Upper lobe of left lung (tissue), 6 donors: ENCODE measurements at places on chromosomes 2 and 18. TPM values are rescaled to one million over a fixed set of nuclear protein-coding genes. Genes with fewer than 3 reads are reported as not detected.
A peak's percentile ranks its signal among the peaks of the same experiment; 100 is the strongest.

DNA sequence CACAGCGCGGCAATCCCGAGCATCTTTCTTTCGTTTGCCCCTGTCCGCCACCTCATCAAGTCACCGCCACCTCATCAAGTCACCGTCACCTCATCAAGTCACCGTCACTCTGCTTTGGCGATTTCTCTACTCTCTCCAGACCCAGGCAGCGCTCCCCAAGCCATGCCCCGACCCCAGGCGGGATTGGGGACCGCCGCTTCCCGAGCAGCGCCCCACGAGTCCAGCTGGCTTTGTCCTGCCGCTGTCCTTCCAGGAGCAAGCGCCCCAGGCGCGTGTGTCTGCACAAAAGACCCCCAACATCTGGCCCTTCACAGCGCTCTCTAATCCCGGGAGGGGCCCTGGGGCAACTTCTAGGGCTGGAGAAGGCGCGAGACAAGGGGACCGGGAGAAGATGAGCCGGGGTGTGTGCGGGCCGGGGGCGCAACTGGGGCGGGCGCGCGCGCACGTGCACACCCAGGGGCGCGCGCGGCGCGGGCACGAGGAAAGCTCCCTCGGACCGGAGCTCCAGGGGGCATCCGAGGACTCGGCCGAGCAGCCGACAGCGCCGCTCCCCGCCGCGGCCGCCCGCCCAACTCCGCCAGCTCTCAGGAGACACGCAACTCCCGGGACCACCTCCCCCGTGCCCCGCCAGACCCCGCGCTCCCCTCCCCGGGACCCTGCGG is 633 bp upstream of the RNF152 start:
- DNase-seq, result peak; percentile 25
- no peaks in the 10 kb centered on the region for H3K36me3 ChIP-seq
- peak overlapping the region; percentile 97 for H3K4me3 ChIP-seq
- peak overlapping the region; percentile 77 for H3K27ac ChIP-seq
- peaks cover 15% of the 10 kb centered on the region for H3K27me3 ChIP-seq

DNA sequence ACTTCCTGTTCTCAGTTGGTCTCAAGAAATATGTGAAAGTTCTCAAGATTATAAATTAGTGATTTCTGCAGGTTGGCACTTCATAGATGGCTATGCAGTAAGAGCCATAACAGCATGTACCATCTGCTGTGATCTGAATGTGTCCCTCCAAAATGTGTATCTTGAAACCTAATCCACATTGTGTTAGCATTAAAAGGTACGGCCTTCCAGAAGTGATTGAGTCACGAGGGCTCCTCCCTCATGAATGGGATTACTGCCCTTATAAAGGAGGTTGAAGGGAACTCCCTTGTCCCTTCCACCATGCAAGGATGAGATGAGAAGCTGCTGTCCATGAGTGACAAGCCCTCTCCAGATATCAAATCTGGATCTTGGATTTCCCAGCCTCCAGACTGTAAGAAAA is 45.0 kb downstream of the METTL4 start:
- no peaks in the 10 kb centered on the region for H3K4me1 ChIP-seq
- H3K36me3 ChIP-seq, result no peaks in the 10 kb centered on the region
- no peak overlapping the region for H3K4me3 ChIP-seq
- H3K27ac ChIP-seq, result no peak overlapping the region
- no peak for DNase-seq

- no peaks in the 10 kb centered on the region for H3K36me3 ChIP-seq
- H3K27ac ChIP-seq, result no peak overlapping the region
- no peaks in the 10 kb centered on the region for H3K27me3 ChIP-seq
- no peak for DNase-seq
- no peak overlapping the region for H3K4me3 ChIP-seq
Observed at GRCh38 chr18:79595876-79596374, 83.7 kb upstream of the CTDP1 start.

DNA sequence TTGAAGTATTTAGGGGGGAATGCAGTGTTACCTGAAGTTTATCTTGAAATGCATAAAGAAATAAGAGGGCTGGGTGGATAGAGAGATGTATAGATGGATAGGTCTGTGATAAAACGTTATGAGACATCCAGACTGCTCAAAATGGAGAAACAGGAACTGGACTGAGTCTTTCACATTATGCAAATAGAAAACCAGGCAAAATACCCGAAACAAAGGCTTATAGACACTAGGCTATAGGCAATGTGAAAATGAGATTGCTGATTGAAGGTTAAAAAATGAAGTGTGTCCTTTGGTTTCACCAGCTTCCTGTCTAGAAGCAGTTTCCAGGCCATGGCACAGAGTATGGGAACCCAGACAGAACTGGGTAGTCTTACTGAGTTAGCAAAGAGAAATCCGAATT is 24.9 kb upstream of the SLC3A1 start:
- H3K27me3 ChIP-seq, result no peaks in the 10 kb centered on the region
- no peak for DNase-seq
- H3K4me1 ChIP-seq, result no peaks in the 10 kb centered on the region
- no peak overlapping the region for H3K4me3 ChIP-seq

GRCh38 chr2:119707117-119708087 is 28.4 kb downstream of the TMEM177 start:
- H3K4me3 ChIP-seq, result no peak overlapping the region
- no peak overlapping the region for H3K27ac ChIP-seq
- H3K27me3 ChIP-seq, result no peaks in the 10 kb centered on the region
- no peak for DNase-seq

GRCh38 chr2:121284463-121285449 is at the start of gene TFCP2L1:
TFCP2L1 (minus strand) TSS chr2:121285202; CDS start chr2:121285109, 93 bp downstream.
- no peaks in the 10 kb centered on the region for H3K36me3 ChIP-seq
- H3K4me1 ChIP-seq, result peaks cover 22% of the 10 kb centered on the region
- peak within 1 kb of the TSS; percentile 83 for H3K27ac ChIP-seq
- peaks cover 2% of the 10 kb centered on the region for H3K27me3 ChIP-seq
- peak; percentile 93 for DNase-seq

DNA sequence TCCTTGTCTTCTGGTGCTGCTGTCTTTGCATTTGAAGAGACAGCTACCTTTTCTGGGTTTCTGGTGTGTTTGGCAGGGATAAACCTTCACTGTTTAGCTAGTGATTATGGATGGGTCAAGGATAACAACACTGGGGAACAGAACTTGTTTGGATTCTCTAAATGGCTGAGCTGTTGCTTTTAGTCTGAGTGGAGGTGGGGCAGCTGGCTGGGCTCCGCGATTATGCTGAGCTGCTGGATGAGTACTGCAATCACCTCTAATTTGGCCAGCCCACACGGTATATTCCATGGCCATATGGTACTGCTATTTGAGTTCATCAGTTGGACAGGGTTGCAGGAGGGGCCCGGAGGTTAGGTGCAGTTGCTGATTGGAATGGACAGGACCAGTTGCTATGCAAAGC is 361.6 kb upstream of the TFPI start:
- H3K27ac ChIP-seq, result no peak overlapping the region
- H3K36me3 ChIP-seq, result no peaks in the 10 kb centered on the region
- H3K27me3 ChIP-seq, result no peaks in the 10 kb centered on the region
- H3K4me1 ChIP-seq, result no peaks in the 10 kb centered on the region

DNA sequence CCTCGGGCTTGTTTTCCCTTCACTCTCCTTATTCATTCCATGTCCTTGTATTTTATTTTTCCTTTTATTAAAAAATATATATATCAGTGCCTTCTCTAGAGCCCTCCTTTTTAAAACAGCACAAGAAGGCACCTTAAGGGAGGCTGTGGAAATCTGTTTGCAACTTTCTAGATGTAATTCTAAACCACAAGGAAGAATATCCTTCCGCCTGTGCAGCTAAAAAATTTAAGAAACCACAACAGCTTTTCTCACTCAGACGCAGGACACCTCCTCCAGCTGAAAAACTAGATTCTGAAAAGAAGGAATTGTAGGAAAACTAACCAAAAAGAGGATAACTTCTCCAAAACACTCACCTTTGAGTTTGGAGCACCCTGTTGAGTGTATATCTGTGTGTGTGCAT is 142.2 kb downstream of the BCL11A start:
- peaks cover 2% of the 10 kb centered on the region for H3K4me1 ChIP-seq
- H3K27ac ChIP-seq, result no peak overlapping the region
- no peaks in the 10 kb centered on the region for H3K36me3 ChIP-seq
- no peak for DNase-seq
- H3K4me3 ChIP-seq, result no peak overlapping the region
- no peaks in the 10 kb centered on the region for H3K27me3 ChIP-seq

DNA sequence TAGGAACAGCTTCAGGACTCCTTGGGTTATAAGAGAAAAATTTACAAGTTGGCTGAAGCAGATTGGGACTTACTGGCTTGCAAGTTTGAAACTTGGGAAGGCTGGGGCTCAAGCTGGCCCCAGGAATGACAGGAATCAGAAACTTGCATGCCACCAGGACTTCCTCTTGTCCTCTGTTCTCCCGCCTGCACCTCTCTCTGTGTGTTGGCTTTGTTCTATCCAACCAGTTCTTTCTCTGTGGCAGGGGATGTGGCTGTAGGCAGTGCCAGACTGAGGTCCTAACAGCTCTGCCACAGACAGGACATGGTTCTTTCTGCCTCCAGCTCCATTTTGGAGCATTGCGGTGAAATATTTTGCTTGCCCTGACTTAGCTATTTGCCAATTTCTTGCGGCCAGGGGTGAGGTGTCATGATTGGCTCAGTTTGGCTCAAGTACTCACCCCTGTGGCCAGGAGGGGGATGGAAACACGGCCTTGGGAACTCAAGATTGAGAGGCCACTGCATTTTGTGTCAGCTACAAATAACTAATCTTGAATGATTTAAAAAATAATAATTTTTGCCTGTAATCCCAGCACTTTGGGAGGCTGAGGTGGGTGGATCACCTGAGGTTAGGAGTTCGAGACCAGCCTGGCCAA is 48.9 kb downstream of the MEP1B start:
- no peaks in the 10 kb centered on the region for H3K36me3 ChIP-seq
- DNase-seq, result no peak
- H3K27ac ChIP-seq, result no peak overlapping the region
- no peaks in the 10 kb centered on the region for H3K4me1 ChIP-seq
- H3K4me3 ChIP-seq, result no peak overlapping the region
- no peaks in the 10 kb centered on the region for H3K27me3 ChIP-seq

- H3K36me3 ChIP-seq, result no peaks in the 10 kb centered on the region
- DNase-seq, result no peak
- no peaks in the 10 kb centered on the region for H3K4me1 ChIP-seq
- H3K27me3 ChIP-seq, result no peaks in the 10 kb centered on the region
Observed at GRCh38 chr18:5772306-5773105, 122.8 kb downstream of the TMEM200C start.

GRCh38 chr2:216604458-216604857 is 28.8 kb upstream of the IGFBP2 start:
- no peak overlapping the region for H3K4me3 ChIP-seq
- H3K27ac ChIP-seq, result no peak overlapping the region
- H3K36me3 ChIP-seq, result no peaks in the 10 kb centered on the region
- no peaks in the 10 kb centered on the region for H3K27me3 ChIP-seq

- H3K4me1 ChIP-seq, result peaks cover 10% of the 10 kb centered on the region
- no peaks in the 10 kb centered on the region for H3K36me3 ChIP-seq
- no peak overlapping the region for H3K27ac ChIP-seq
- no peak for DNase-seq
- H3K4me3 ChIP-seq, result no peak overlapping the region
Observed at GRCh38 chr2:120746144-120746543, 10.5 kb downstream of the GLI2 start.

- no peak for DNase-seq
- no peaks in the 10 kb centered on the region for H3K36me3 ChIP-seq
- no peaks in the 10 kb centered on the region for H3K27me3 ChIP-seq
- H3K4me3 ChIP-seq, result no peak overlapping the region
- H3K27ac ChIP-seq, result no peak overlapping the region
Observed at GRCh38 chr2:137156221-137156844, 391.0 kb downstream of the THSD7B start.

- H3K27ac ChIP-seq, result peak overlapping the region; percentile 90
Observed at GRCh38 chr18:79963658-79964329, 649 bp upstream of the HSBP1L1 start.

- no peaks in the 10 kb centered on the region for H3K36me3 ChIP-seq
- no peaks in the 10 kb centered on the region for H3K27me3 ChIP-seq
- H3K4me1 ChIP-seq, result no peaks in the 10 kb centered on the region
- H3K4me3 ChIP-seq, result no peak overlapping the region
- no peak for DNase-seq
- H3K27ac ChIP-seq, result no peak overlapping the region
Observed at GRCh38 chr2:105490956-105491355, 92.1 kb upstream of the FHL2 start.

DNA sequence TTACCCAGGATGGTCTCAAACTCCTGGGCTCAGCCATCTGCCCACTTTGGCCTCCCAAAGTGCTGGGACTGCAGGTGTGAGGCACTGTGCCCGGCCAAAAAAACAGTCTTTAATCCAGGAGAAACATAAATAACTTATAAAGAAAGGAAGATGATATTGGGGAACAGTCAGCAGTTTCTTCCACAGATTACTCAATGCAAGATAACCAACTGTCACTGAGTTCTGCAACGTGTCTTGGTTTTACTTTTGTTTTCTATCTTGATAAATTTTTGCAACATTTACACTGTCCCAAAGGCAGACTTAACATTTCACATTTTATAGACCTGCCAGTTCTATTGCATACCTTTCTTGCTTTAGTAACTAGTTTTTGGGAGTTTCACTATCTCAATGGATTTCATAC is 71.1 kb downstream of the ANKRD44 start:
- H3K27ac ChIP-seq, result peak overlapping the region; percentile 84
- no peak overlapping the region for H3K4me3 ChIP-seq
- DNase-seq, result no peak
- H3K4me1 ChIP-seq, result peaks cover 45% of the 10 kb centered on the region

DNA sequence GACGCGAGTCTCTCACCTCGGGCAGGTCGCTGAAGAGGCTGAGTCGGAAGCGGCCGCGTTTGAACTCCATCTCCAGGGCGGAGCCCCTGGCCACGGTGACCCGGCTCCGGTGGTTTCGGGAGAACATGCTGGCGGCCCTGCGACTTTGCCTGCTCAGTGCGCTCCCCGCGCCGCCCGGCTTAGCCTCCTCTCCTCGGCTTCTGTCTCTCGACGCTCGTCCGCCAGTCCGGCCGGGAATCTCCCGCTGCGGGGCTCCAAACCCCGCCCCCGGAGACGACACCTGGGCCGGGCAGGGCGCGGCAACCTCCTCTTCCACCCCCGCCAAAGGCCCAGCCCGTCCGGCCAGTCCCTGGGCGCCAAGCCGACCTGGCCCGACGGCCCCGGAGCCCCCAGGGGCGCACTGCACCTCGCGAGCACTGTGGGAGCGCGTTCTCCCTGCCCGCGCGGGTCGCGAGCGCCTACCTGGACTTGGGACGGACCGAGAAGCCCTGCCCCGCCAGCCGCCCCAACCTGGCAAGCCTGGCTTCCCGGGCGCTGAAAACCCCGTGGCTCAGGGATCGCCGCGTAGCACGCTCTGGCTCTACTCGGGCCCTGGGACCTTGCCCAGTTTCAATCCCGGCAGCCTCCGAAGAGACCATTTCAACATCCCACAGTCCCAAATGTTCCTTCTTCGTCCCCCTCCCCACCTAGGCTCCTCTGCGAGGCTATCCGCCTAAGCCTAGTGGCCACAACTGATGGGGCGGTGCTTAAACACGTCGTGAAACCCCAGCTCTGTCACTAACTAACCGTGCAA is at the start of gene RTKN:
Gene RTKN (minus strand): TSS at position 248 of the 793 bp plus-strand sequence. CDS start 121 bp downstream, at position 127.
- H3K4me3 ChIP-seq, result peak within 1 kb of the TSS; percentile 42
- no peaks in the 10 kb centered on the region for H3K36me3 ChIP-seq
- peaks cover 29% of the 10 kb centered on the region for H3K4me1 ChIP-seq
- H3K27me3 ChIP-seq, result peaks cover 5% of the 10 kb centered on the region
- DNase-seq, result peak; percentile 92

- H3K4me1 ChIP-seq, result no peaks in the 10 kb centered on the region
- no peak overlapping the region for H3K27ac ChIP-seq
- H3K4me3 ChIP-seq, result no peak overlapping the region
Observed at GRCh38 chr2:6139142-6139541, 447.0 kb downstream of the SOX11 start.

Gene WDR43
- total RNA-seq, result 29.7 TPM

Gene NDUFB3
- 69.2 TPM for total RNA-seq

Gene ASIC4
- total RNA-seq, result 0.20 TPM

Gene LGALSL
- 31.5 TPM for total RNA-seq

Gene FTCDNL1
- 2.8 TPM for total RNA-seq

Gene RNU2-63P
- not detected for total RNA-seq

Gene GTF3C2
- 45.3 TPM for total RNA-seq
